ENCODE measurements at places on chromosomes 7 and 10.

GRCh38 chr7:73861305-73861704 is 346 bp downstream of the TMEM270 start:
- no peak for DNase-seq

DNA sequence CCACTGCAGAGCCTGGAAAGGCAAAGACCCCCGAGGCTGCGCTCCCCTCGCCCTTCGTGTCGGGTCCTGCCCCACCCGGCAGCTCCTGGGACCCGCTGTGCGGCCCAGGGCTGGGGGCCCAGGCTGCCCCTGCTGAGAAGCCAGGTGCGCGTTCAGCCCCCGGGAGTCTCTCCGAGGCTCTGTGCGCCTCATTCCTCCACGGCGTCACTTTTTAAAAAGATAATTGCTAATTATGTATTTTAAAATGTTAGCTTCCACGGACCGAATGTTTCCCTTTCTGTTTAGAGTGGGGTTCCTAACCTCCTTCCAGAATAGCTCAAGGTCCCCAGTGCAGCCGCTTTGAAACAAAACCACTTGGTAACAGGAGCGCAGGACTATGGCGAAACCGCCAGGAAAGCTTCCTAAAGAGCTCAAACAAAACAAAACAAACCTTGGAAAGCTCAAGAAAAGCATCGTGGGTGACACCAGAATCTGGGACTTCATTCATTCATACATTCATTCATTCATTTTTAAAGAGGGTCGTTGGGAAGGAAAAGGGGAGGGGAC is 45.6 kb downstream of the PDIA4 start:
- DNase-seq = no peak

DNA sequence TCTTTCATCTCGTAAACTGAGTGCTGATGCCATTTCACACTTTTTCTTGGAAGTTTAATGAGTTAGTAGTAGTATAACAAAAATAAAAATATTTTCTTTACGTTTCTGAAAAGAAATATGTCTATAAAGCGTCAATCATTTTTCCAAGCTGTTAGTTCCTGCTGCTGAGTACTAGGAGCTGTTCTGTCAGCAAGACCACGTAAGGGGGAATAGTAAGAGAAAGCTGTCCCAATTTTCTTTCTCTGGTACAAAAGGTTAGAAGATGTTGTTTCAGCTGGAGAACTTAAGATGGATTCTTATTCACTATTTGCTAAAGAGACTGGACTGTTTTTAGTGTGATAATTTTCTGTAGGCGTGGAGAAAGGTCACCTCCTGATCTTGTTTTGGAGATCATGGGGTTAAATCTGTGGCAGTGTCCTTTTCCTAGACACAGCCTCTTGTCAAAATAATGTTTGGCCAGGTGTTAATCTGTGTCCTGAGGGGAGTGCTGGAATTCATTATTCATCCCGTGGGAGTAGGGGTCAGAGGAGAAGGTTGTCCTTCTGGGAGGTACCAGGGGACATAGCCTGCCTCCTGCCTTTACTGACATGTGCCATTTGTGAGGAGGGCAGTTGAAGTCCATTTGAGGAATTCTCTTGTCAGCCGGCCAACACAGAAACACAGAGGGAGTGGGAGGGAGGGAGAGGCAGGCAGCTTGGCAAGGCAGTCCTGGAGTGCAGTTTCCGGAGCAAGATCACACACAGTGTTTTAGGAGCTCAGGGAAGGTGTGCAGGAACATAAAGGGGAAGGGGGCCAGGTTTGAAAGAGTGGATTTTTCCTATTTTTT is 368.7 kb downstream of the AUTS2 start:
- DNase-seq = no peak

GRCh38 chr7:31811650-31812461 is 124.8 kb downstream of the PPP1R17 start:
- no peak for DNase-seq

GRCh38 chr7:79952399-79952798 is 182.2 kb upstream of the GNAI1 start:
- DNase-seq = no peak

GRCh38 chr7:69738396-69738951 is 140.2 kb downstream of the AUTS2 start:
- DNase-seq = no peak

- no peak for DNase-seq
These were observed 45.4 kb upstream of the HBP1 start for GRCh38 chr7:107123392-107123791.

DNA sequence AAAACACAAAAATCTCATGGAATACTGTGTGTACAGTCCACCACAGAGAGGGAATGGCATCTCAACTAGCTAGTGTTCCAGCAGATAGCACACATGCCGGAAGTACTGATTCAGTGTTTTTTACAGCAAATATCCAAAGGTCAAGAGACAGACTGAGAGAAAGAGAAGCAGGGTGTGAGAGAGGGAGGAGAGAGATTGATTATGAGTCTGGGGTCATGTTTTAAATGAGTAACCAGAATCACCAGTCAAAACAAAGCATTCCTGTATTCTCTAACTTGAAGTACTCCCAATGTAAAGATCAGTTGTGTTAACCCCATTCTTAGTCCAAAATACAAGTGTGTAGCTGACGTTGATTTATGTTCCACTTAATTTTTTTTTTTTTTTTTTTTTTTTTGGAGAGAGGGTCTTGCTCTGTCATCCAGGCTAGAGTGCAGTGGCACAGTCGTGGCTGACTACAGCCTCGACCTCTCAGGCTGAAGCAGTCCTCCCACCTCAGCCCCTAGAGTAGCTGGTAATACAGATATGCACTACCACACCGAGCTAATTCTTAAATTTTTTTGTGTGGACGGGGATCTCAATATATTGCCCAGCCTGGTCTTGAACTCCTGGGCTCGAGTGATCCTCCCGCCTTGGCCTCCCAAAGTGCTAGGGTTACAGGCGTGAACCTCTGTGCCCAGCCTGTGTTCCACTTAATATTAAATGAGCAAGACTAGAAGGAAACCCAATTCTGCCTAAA is 114.2 kb downstream of the TAF3 start:
- DNase-seq = no peak

- DNase-seq = no peak
These were observed 11.6 kb downstream of the CYP3A43 start for GRCh38 chr7:99839287-99840021.

- no peak for DNase-seq
These were observed 31.6 kb downstream of the TRIM8 start for GRCh38 chr10:102675666-102676533.

DNA sequence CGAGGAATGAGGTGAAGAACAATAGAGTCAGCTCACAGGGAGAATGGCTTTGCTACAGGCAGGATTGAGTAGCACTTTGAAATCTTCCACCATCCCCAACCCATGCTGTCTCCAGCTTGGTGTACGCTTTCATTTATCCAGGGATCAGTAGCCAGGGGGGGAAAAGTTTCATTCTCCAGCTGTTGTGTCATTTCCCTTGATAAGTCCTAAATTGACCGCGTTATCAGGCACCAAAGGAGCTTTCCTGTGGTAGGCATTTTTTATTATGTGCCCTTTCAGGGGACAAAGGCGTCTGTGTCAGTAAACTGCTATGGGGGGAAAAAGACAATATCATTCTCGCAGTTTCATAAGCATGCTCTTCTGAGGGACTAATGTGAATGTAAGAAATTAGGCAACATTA is 106.6 kb upstream of the YAE1 start:
- no peak for DNase-seq

DNA sequence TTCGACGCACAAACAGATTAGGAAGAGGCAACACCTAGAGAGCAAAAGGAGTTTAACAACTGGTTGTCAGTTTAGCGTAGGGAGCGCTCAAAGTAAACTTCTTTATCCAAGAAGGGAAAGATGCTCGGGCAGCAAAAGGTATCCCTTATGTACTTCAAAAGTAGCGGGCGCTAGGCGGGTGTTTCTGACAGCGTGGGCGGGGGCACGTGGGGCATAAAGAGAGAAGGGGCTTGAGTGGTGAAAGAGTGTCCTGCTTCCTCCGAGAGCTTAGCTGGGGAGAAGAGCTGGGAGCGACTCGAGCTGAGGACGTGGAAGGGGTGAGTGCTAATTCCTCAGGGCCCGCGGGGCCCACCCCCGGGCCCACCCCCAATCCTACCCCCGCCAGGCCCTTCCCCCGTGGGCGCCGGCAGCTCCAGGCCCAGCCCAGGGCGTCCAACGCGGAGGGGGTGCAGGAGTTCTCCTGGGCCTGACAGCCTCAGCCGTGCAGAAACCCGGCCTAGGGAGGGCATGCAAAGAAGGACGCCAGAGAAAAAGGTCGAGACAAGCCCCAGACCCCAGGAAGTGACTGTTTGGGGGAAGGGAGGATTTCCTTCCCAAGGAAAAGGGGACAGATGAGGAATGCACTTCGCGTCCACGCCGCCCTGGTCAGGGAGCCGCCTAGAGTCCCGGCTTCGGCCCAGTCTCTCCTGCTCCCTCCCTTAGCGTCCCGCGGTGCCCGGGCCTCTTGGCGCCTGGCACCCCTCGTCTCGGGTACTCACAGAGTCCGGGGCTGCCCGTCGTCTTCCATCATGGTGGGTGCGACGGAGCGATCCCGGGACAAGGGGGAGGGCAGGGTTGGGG is 868 bp downstream of the TIAL1 start:
- DNase-seq = peak; percentile 47

DNA sequence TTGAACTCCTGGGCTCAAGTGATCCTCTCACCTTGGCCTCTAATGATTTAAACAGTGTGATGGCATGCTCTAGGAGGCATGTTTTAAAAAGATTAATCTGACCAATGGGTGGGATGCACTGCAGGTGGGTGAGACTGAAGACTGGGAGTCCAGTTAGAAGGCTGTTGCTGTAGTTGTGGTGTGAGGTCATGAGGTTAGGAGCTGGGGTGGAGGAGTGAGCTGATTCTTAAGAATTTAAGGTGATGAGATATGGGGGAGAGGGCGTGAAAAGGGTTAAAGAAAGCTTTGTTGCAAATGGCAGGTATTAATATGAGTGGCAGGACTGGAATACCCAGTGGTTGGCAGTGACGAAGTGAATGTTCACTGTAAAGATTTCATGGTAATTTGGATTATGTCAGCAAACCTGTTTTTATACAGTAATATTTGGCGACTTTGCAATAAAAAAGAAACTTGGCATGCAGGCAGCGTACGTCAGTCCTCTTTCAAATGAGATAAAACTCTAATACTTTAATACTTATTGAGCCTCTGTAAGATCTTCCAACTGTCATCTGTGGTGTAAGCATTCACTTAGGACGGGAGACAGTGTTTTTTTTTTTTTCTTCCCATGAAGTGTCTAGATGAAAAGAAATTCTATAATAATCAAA is 72.8 kb upstream of the MTPN start:
- DNase-seq = no peak

GRCh38 chr10:85420501-85421191 is 945.9 kb downstream of the GRID1 start:
- DNase-seq = no peak

DNA sequence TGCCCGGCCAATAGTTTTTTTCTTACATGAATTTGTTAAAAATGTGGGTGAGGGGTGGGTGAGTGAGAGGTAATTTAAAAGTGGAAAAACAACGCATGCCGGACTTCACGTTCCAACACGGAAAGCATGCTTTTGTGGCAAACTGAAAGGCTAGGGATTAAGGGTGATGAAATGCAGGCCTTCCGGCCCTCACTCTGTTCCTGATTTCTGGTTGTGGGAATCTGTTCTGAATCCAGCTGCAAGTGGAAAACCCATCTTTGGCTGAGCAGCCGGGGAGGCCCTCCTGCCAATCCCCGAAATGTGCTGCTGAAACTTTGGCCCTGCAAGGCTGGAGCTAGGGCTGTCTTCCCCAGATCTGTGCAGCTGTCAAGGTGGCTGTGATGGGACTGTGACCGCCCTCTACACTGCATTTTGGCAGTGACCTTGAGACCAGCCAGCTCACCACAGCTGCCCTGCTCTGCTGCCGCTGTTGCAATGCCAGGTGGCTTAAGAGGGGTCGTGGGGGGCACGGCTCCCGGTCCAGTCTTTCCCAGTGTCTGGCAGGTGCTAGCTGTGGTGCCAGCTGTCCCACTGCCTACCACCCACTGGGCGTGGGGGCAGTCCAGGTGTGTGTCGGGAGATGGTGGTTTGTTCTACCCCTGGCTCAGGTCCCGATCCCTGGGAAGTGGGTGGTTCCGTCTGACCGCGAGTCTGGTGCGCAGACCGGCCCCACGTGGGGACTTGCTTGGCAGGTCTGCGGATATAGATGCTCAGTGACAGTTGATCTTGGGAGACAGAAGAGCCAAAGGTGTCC is 39.0 kb downstream of the TET1 start:
- no peak for DNase-seq

DNA sequence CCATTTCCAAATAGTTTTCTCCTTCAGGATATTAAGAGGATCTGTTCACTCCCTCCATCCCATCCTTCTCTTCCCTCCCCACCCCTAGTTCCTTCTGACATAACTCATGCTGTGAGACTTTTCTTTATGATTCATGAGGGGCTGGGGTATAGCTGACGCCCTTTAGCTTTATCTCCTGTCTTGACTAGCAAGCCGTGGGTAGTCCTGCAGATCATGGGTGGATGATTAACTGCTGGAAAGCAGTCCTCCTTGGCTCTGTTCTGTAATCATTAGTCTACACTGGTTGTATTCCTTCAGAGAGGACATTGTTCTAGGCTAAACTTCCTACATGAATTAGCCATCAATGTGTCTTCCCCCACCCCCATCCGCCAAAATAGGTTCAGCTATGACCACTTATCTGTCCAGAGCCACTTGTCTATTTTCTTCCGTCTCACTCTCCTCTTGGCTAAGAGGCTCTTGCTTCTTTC is 135.4 kb downstream of the LRRC4 start:
- no peak for DNase-seq

DNA sequence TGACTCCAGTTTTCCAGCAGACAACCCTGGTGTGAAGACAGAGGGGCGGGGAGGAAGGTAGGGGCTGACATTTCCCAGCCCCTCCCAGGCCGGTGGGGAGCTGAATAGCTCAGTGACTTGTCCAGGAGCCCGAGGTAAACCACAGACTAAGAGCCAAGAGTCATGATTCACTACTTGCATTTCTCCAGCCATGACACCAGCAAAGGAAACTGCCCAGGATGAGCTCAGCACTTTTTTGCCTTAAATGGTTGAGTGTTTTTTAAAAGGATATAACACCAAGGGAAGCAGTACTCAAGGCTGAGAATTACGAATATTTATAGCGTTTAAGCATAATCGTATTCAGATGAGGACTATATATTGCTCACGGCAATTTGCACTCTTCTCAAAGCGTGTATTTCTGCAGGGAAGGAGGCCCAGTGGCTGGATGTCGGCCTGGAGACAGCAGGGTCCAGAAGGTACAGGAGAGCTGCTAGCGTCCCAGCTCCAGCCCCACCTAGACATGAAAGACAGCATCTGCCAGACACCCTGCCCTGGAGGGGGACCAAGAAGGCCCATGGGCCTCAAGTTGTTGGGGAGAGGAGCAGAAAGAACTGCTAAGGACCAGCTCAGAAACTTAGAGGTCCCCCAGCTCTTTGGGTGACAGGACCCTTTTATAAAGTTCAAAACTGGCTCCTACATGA is 141.4 kb downstream of the GRID1 start:
- no peak for DNase-seq

DNA sequence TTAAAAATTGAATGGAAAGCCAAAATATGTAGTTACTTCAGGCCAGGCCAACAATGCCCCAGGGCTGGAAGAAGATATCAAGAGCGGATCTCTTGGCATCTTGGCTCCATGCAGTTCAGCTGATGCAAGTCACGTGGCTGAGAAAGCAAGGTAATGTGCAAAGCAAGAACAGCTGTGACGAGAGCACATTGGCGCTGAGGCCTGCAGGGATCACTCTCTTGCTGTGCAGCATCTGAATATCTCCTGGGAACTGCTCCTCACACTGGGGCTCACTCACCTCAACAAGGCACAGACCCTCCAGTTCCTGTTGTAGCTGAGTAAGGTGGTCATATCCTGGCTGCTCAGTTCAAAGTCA is 14.0 kb downstream of the AKR1B1 start:
- no peak for DNase-seq

GRCh38 chr7:137992550-137993394 is 9.1 kb downstream of the CREB3L2 start:
- DNase-seq = no peak

- no peak for DNase-seq
These were observed 1094.0 kb upstream of the LRRN3 start for GRCh38 chr7:109996927-109997326.
